ENCODE measurements at places on chromosomes 3 and 15.

- DNase-seq = no peak
These were observed 276.6 kb upstream of the THBS1 start for GRCh38 chr15:39304201-39304841.

DNA sequence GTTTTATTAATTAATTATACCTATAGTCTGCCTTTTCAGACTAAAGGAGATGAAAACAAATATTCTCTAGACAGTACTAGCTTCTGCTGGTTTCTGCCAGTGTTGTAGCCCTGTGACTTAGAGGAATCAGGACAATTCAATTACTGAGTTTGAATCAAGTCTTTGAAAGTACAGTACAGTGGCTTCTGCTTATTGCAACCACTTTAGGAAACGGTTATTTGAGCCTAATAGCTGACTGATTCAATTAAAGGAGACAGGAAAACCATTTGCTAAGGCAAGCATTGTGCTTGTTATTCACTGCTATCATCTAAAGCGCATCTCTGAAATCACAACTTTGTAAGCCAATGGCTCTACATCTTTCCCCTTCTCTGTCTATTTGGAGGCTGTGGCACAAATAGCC lies 90.1 kb upstream of the ARL6 start:
- DNase-seq = no peak

- DNase-seq = no peak
These were observed 85.1 kb upstream of the HES1 start for GRCh38 chr3:194050782-194051320.

- no peak for DNase-seq
These were observed 1.6 kb downstream of the FBN1 start for GRCh38 chr15:48643776-48644466.

GRCh38 chr3:97823046-97824004 lies 1.5 kb downstream of the CRYBG3 start:
- no peak for DNase-seq

GRCh38 chr3:106466881-106467280 lies 598.1 kb upstream of the CBLB start:
- DNase-seq = no peak

GRCh38 chr3:61690016-61690415 lies 128.6 kb downstream of the PTPRG start:
- DNase-seq = no peak

DNA sequence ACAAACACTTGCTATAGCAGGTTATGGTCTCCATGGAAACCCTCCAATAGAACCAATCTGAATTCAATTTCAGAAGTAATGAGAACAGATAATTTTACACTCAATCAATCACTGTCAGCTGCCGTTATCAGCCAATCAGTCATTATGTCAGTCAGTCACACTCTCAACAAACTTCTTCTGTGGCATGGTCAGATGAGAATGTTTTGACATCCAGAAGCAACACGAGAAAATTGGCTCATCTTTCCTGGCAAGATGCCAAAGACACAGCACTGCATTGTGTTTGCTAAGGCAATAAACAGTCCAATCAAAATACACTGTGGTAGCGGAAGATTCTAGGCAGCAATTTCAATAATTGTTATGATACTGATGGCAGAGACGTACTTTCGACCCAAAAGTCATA lies 190.7 kb downstream of the RORA start:
- no peak for DNase-seq

DNA sequence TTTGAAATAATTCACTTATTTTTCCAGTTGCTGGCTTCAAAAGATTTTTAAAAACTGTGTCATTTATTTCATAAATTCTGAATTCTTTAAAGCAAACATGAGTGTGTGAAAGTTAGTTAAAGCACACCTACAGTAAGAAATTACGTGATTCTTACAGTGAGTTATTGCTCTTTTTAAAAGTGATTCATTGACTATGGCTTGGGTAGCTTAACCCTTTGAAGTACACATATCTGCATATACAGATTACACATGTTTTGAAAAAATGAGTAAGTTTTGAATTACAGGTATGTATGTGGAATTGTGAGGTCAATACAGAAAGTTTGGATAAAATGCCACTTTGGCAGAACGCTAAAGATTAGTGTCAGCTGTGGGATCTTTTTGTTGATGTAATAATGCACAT lies 64.5 kb upstream of the MBNL1 start:
- DNase-seq = no peak

GRCh38 chr3:167854846-167855245 lies 119.3 kb downstream of the SERPINI1 start:
- no peak for DNase-seq

- DNase-seq = no peak
These were observed 223.4 kb downstream of the ATP8B4 start for GRCh38 chr15:49895347-49896223.

GRCh38 chr15:74399100-74399499 lies 31.7 kb upstream of the CYP11A1 start:
- DNase-seq = no peak

- DNase-seq = no peak
These were observed 5.3 kb downstream of the KLF15 start for GRCh38 chr3:126351771-126352475.

- DNase-seq = no peak
These were observed 48.8 kb downstream of the NSMCE3 start for GRCh38 chr15:29220852-29221251.

DNA sequence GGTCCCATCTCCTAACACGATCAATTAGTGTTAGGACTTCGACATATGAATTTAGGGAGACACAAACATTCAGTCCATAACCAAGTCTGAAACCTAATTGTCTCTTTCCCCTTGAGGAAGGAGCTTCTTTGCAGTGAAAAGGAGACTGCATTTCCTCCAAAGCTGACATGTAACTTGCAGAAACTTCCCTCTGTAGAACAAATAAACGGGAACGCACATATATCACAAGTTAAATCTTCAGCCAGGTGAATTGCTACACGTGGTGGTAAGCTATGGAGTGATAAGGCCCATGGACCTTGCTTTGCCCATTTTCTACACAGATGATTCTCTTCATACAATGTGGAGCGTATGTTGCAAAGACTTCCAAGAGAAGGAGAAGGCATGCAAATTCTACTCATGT lies 47.1 kb upstream of the LIPC start:
- no peak for DNase-seq

DNA sequence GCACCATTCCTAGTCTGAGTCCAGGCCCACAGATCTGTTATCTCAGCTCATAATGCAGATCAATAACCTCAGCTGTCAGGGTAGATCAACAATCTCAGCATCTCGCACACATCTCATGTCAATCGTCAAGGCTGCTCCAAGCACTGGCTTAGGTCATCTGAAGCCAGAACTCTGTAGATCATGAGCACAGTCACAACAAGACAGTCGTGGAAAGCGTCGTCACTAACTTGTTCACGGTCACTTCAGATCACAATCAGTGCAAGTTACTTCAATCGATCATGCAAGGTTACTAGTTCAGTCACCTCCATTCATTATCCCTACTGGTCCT lies 71.8 kb downstream of the RBPMS2 start:
- DNase-seq = no peak

GRCh38 chr15:86773736-86774135 lies 694.1 kb downstream of the AGBL1 start:
- DNase-seq = no peak

DNA sequence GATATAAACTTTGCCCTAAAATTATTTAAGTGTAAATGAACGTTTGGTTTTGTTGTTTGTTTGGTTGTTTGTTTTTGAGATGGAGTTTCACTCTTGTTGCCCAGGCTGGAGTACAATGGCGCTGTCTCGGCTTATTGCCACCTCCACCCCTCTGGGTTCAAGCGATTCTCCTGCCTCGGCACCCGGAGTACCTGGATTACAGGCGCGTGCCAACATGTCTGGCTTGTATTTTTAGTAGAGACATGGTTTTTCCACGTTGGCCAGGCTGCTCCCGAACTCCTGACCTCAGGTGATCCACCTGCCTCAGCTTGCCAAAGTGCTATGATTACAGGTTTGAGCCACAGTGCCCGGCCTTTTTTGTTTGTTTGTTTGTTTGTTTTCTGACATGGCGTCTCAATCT lies 87.9 kb upstream of the CHD2 start:
- DNase-seq = no peak

- peak; percentile 38 for DNase-seq
These were observed 31.8 kb upstream of the MYZAP start for GRCh38 chr15:57559875-57560274.

GRCh38 chr3:182370949-182371348 lies 422.4 kb upstream of the ATP11B start:
- no peak for DNase-seq

- DNase-seq = no peak
These were observed 109.6 kb downstream of the PLD1 start for GRCh38 chr3:171700653-171701052.

DNA sequence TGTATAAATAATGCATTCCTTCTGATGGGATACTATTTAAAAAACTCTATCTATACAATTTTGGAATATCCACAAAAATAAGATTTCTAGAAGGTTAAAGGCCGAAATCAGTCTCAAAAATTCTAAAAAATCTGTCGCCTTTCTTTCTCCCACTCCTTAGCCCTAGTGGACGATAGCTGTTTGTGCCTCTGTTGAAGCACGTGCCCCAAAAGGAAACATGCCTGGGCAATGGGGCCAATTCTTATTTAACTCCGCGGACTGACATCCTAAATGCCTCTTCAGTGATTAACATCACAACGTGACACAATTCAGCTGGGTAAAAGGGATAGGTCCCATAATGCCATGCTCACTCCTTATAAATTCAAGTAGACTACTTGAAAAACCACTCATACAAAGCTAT lies 65.1 kb downstream of the GAP43 start:
- DNase-seq = no peak

DNA sequence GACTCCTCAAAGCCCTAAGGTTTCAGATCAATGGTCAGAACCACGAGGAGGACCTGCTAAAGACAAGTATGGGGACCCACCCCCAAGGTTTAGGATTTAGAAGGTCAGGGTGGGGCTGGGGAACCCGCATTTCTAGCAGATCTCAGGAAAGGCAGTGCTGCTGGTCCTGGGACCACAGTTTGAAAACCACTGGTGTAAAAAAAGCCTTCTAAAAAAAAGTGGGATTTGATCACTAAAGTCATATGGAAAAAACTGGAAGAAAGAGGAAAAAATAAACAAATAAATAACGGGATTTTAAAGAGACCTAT lies 832 bp downstream of the SLC41A3 start:
- DNase-seq = no peak

DNA sequence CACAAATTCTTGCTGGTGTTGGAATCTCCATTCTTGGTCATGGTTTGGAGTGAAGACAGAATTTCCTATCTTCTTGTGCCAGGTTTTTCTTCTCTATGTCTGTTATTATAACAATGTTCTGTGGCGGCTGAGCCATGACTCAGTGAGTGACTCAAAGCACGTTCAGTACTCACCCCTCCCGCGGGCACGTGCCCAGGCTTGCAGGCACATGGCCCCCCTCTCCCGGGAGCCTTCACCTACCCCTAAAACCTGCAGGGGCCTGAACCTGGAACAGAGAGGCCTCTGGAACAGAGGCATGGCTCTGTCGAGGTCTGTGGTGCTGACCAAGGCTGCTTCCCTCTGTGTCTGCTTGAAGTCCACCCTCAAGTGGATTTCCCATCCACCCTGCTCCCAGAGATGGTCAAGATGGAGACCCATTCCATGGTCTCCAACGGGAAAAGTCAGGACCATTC lies 27.6 kb downstream of the PLXNB1 start:
- DNase-seq = no peak

- no peak for DNase-seq
These were observed 154.4 kb downstream of the PEX5L start for GRCh38 chr3:179882292-179882691.

- no peak for DNase-seq
These were observed 279.7 kb downstream of the MECOM start for GRCh38 chr3:169383770-169384169.

DNA sequence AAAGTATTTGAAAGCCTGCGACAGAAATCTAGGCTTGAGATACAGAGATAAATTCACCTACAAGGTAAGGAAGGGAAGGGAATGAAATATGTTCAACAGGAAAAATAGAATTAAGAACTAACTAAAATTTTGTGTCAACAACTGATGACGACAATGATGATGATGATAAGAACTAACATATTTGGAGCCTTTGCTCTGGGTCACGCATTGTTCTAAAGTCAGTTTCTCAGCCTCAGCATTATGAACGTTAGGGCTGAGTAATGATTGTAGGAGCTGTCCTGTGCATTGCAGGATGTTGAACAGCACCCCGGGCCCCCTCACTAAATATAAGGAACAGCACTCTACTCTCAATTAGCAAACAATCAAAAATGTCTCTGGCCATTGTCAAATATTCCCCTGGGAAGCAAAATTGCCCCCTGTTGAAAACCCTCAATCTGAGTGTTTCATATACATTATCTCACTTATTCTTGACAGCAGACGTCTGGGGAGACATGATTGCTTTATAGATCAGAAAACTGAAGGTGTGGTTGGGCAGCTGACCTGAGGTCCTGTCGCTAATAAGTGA lies 88.5 kb downstream of the ERC2 start:
- DNase-seq = no peak
